ENCODE measurements at places on chromosomes 2 and 18. TPM values are rescaled to one million over a fixed set of nuclear protein-coding genes. Genes with fewer than 3 reads are reported as not detected.

GRCh38 chr18:46793565-46793964 is 36.7 kb upstream of the ST8SIA5 start:
- DNase-seq: no peak
- H3K27me3 ChIP-seq: no peaks in the 10 kb centered on the region
- H3K27ac ChIP-seq: no peak overlapping the region
- no peaks in the 10 kb centered on the region for H3K36me3 ChIP-seq
- no peak overlapping the region for H3K4me3 ChIP-seq

DNA sequence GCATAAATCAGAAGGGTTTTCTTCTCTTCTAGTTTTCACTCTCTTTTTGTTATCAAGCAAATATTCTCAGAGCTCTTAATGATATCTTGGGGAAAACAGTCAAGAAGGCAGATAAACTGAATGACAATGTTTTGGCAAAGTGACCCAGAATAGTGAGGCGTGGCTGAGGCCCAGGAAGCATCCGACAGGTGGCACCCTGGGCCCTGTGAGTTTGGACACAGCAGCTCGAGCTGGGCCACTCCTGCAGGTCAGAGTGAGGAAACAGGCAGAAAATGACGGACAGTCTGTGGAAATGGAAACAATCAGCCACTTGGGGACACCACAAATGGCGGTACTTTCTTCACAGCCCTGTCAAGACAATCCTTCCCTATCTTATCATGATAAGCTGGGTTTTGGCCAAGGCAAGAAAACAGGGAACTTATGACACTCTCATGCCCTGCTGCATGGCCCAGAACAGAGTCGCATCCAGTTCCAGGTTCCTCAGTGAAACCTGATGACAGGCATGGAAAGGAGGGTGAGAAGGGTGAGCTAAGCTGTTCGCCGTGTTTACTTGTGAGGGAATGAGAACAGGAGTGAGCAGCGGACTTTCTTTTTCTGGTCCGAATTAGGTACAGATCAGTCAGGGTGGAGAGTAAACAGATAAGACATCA is 32.1 kb downstream of the MRPL44 start:
- H3K4me3 ChIP-seq: no peak overlapping the region
- DNase-seq: no peak
- no peak overlapping the region for H3K27ac ChIP-seq
- H3K4me1 ChIP-seq: no peaks in the 10 kb centered on the region
- no peaks in the 10 kb centered on the region for H3K36me3 ChIP-seq

- DNase-seq: no peak
- no peaks in the 10 kb centered on the region for H3K36me3 ChIP-seq
- no peak overlapping the region for H3K4me3 ChIP-seq
- H3K27ac ChIP-seq: no peak overlapping the region
- H3K4me1 ChIP-seq: no peaks in the 10 kb centered on the region
Measured at GRCh38 chr2:25026008-25026530, 15.8 kb upstream of the EFR3B start.

DNA sequence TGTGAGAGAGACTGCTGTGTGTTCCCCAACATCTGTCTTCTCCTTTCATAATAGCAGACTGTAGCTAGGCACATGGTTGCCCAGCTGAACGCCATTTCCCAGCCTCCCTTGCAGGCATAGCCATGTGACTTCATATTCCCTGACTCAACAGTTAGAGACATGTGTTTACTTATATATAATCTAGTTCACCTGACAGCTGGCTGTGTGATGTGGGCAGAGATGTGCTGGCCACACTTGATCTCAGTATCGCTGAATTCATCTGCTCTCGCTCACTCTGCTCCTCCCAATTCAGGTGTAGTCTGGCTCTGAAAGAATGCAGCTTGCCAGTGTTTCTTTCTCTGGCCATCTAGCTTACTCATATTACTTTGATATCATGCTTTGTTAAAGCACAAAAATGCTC is 52.3 kb upstream of the SEC11C start:
- H3K36me3 ChIP-seq: no peaks in the 10 kb centered on the region
- no peaks in the 10 kb centered on the region for H3K4me1 ChIP-seq
- no peaks in the 10 kb centered on the region for H3K27me3 ChIP-seq
- DNase-seq: no peak

- H3K27ac ChIP-seq: no peak overlapping the region
- H3K36me3 ChIP-seq: no peaks in the 10 kb centered on the region
- no peaks in the 10 kb centered on the region for H3K27me3 ChIP-seq
- H3K4me1 ChIP-seq: no peaks in the 10 kb centered on the region
- no peak for DNase-seq
Measured at GRCh38 chr2:201574766-201575165, 68.5 kb downstream of the TMEM237 start.

DNA sequence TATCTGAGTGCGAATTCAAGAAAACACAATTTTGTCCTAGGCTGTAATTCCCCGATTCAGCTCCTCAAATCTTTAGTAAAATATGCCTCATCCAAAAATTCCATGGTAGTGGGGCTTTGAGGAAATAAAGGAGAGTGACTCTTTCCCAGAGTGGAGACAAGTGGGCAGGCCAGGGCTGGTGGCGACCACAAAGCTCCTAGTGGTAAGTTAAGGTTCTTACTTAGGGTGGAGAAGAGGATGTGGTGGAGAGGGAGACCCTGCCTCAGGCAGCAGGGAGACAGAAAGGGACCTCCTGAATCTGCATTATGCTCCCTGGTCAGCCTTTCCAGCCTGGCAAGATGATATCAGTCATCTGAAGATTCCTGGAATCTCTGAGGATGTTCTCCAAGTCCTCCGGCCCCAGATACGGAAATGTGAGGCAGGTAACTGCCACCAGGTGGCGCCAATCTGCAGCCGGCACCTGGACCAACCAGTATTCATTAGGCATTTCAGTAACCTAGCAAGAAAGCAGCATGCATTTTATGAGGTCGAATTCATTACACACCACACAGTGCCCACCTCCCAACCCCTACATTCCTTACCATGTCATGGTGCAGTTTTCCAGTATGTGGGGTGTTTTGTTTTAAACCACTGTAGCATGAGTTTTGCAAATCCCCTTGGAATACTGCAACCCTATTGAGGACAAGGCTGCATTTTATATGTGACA is 106.4 kb downstream of the POLE4 start:
- H3K36me3 ChIP-seq: no peaks in the 10 kb centered on the region
- H3K4me1 ChIP-seq: peaks cover 2% of the 10 kb centered on the region
- H3K4me3 ChIP-seq: no peak overlapping the region
- H3K27me3 ChIP-seq: no peaks in the 10 kb centered on the region
- DNase-seq: no peak

- no peaks in the 10 kb centered on the region for H3K4me1 ChIP-seq
- no peaks in the 10 kb centered on the region for H3K27me3 ChIP-seq
- H3K4me3 ChIP-seq: no peak overlapping the region
- no peak for DNase-seq
- H3K36me3 ChIP-seq: no peaks in the 10 kb centered on the region
- no peak overlapping the region for H3K27ac ChIP-seq
Measured at GRCh38 chr2:117940436-117940835, 73.4 kb downstream of the CCDC93 start.

DNA sequence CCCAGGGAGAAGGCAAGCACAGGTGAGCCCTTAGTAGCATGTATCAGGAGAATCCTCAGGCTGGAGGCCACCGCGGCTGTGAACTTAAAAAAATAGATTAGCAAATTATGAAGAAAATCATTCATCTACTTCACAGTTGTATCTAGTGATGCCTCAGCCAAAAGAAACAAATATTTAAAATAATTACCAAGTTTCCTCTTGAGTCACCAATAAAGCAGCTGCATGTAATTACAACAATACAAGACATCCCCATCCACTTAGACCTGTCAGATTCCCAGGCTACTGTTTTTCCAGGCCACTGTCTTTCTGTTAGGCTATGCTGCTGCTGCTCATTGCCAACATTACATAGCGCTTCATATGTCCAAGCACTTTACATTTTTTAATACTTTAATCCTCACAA is 54.6 kb upstream of the PHLPP1 start:
- DNase-seq: no peak
- H3K36me3 ChIP-seq: no peaks in the 10 kb centered on the region
- no peak overlapping the region for H3K4me3 ChIP-seq
- no peak overlapping the region for H3K27ac ChIP-seq
- no peaks in the 10 kb centered on the region for H3K4me1 ChIP-seq

GRCh38 chr2:15159751-15160177 is 401.4 kb downstream of the NBAS start:
- H3K27ac ChIP-seq: no peak overlapping the region
- no peaks in the 10 kb centered on the region for H3K27me3 ChIP-seq
- H3K4me1 ChIP-seq: peaks cover 5% of the 10 kb centered on the region
- DNase-seq: no peak
- H3K36me3 ChIP-seq: no peaks in the 10 kb centered on the region

DNA sequence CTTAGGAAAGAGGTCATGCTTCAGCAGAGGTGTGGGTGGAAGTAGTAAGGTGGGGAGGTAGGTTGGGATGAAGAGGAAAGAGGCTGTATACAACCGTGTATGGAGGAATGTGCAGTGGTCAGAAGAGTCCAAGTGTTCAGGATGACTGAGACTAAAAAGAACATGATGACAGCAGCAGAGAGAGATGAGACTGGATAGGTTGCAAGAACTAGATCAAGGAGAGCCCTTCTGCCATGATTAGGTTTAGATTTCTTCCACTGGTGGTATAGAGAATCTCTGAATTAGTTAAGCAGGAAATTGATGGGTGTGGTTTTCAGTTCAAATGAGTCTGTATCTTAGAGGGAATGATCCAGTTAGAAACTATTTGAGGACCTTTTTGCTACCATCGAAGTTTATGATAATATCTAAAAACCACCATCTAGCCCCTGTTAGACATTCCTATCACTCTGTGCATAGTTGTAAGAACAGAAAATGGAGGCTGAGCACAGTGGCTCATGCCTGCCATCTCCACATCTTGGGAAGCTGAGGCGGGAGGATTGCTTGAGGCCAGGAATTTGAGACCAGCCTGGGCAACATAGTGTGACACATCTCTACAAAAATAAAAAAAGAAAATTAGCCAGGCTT is 221.0 kb downstream of the LTBP1 start:
- H3K27ac ChIP-seq: no peak overlapping the region
- no peak overlapping the region for H3K4me3 ChIP-seq
- DNase-seq: no peak
- peaks cover 5% of the 10 kb centered on the region for H3K4me1 ChIP-seq
- H3K27me3 ChIP-seq: no peaks in the 10 kb centered on the region

DNA sequence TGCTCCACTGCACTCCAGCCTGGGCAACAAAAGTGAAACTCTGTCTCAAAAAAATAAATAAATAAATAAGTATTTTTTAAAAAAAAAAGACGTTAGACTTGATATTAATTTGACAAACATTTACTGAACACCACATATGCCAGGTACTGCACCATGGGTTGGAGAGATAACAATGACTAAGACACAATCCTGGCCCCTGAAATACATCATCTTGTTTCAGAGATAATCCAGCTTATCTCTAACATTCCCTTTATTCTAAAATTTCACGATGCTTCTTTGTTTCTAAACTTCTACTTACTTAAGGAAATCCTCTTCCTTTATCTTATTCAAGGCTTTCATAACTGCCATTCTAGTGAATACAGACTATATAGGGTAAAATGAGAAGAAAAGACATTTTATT is 55.0 kb upstream of the PEX13 start:
- H3K4me3 ChIP-seq: no peak overlapping the region
- H3K4me1 ChIP-seq: no peaks in the 10 kb centered on the region
- no peak overlapping the region for H3K27ac ChIP-seq
- no peaks in the 10 kb centered on the region for H3K27me3 ChIP-seq

- no peaks in the 10 kb centered on the region for H3K4me1 ChIP-seq
- H3K36me3 ChIP-seq: no peaks in the 10 kb centered on the region
- DNase-seq: no peak
- no peak overlapping the region for H3K27ac ChIP-seq
Measured at GRCh38 chr2:126809340-126809739, 89.3 kb upstream of the TEX51 start.

- no peak overlapping the region for H3K4me3 ChIP-seq
- H3K36me3 ChIP-seq: no peaks in the 10 kb centered on the region
- DNase-seq: no peak
Measured at GRCh38 chr18:54187372-54187771, 37.1 kb downstream of the MBD2 start.

DNA sequence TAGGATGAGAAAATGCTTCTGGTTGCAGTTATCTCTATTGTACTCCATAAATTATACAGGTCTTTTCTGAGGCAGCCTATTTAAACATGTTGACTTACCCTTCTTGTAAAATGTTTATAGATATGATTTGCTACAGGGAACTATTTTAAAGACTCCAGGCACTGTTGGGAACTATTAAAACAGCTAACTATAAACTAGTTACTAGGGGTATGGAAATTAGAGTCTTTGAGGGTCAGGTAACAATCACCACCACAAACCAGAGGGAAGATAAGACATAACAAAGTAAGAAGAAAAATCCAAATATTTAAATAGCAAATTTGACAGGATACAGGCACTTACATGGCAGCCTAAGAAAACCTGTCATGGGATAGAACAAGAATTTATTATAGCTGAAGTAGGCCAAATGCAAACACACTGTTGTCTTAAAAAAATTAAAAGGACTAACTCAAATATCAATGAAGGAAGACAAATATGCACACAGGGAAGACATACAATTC is 251.0 kb upstream of the CWC22 start:
- no peaks in the 10 kb centered on the region for H3K36me3 ChIP-seq
- H3K4me3 ChIP-seq: no peak overlapping the region
- H3K4me1 ChIP-seq: no peaks in the 10 kb centered on the region

- no peaks in the 10 kb centered on the region for H3K4me1 ChIP-seq
- H3K4me3 ChIP-seq: no peak overlapping the region
- no peak overlapping the region for H3K27ac ChIP-seq
- no peaks in the 10 kb centered on the region for H3K27me3 ChIP-seq
- DNase-seq: no peak
Measured at GRCh38 chr2:84429328-84429727, 29.8 kb downstream of the SUCLG1 start.

GRCh38 chr2:37394263-37394662 is 49.8 kb downstream of the QPCT start:
- no peaks in the 10 kb centered on the region for H3K36me3 ChIP-seq
- H3K4me1 ChIP-seq: no peaks in the 10 kb centered on the region
- H3K27ac ChIP-seq: no peak overlapping the region
- DNase-seq: no peak
- H3K4me3 ChIP-seq: no peak overlapping the region

- H3K4me3 ChIP-seq: no peak overlapping the region
- no peaks in the 10 kb centered on the region for H3K36me3 ChIP-seq
- peaks cover 3% of the 10 kb centered on the region for H3K4me1 ChIP-seq
- H3K27ac ChIP-seq: no peak overlapping the region
- peak; percentile 42 for DNase-seq
- H3K27me3 ChIP-seq: no peaks in the 10 kb centered on the region
Measured at GRCh38 chr2:54228945-54229344, 27.1 kb downstream of the TSPYL6 start.

TEX44 gene
- not detected for total RNA-seq

MAP3K19 gene
- total RNA-seq: 0.52 TPM

ANKRD29 gene
- 17.6 TPM for total RNA-seq
